Stimulated activated CD8-positive, alpha-beta memory T cell treated with anti-CD3 and anti-CD28 coated beads, Interleukin-15, amount 100 ng/mL, for 4 hours (primary cell): ENCODE measurements at places on chromosomes 3 and 15.

DNA sequence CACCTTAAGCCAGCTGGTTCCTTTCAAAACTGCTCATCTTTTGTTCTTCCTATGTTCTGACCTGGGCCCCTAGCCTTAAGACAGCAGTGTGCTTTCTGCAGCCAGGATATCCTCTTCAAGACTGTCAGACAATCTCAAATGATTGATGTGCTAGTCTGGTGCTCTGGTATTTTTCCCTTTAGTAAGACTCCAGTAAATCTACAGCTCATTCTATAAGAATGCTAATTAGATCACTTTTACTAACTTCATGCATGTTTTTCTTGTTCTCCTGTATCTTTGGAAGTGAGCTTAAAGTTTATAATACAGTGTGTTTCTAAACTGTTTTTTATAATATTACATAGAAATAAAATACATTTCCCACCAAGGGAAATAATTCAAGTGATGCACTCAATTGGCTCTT lies 220.9 kb upstream of the NANOGP8 start:
- no peak for DNase-seq

DNA sequence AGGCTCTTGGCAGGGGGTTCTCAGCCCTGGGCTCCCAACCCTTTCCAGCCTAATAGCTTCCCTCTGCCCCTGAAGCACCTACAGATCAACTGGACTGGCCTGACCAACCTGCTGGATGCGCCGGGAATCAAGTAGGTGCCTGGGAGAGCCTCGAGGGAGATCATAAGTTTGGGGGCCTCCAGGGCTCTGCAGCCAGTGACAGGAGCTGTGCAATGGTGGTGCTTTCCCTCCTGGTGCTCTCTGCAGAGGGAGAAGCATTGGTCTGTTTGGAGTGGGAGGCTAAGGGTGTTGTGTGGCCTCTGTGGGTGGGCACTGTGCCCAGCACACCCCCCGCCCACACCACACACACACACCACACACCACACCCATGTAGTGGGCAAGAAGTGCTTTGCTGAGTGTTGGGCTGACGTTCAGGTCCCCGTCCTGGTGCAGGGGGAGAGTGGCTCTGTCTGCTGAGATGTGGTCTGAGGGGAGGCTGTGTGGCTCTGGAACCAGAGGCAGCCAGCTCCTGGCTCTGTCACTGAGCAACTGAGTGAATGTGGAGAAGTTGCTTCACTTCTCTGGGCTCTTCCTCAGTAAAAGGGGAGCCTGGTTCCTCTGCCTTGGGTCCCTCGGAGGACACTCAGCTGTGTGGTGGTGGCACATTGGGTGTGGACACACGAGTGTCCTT lies 26.3 kb downstream of the ESYT3 start:
- no peak for DNase-seq

- DNase-seq = no peak
These were observed 46.9 kb downstream of the RLBP1 start for GRCh38 chr15:89174476-89174875.

DNA sequence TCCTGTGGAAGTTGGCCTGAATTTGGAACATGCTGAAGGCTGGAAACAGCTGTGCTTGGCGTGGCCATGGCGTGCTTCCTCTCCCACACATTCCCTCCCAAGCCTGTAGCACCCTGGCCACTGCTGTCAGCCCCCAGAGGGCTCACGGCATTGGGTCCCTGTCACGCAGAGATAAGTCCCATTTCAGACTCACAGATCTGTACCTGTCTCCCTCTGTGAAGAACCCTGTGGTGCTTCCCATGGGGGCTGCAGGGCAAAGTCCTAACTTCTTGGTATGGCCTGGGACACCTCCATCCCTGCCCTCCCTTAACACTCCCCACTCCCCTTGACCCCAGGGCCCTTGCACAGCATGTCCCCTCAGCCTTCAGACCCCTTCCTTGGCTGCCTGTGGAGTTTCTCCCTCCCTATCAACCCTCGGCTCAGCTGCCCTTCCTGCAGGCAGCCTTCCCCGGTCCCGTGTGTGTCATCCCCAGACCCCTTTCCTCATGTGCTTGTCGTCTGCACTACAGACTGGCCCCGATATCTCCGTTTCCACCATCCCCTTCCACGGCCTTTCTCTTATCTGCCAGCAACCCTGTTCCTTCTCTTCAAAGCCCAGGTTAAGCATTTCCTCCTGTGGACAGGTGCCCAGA lies 28.6 kb downstream of the ABTB1 start:
- DNase-seq = no peak

GRCh38 chr3:67489816-67490215 lies 164.6 kb downstream of the SUCLG2 start:
- DNase-seq = no peak

GRCh38 chr3:179450261-179450701 lies 989 bp downstream of the GNB4 start:
- no peak for DNase-seq

DNA sequence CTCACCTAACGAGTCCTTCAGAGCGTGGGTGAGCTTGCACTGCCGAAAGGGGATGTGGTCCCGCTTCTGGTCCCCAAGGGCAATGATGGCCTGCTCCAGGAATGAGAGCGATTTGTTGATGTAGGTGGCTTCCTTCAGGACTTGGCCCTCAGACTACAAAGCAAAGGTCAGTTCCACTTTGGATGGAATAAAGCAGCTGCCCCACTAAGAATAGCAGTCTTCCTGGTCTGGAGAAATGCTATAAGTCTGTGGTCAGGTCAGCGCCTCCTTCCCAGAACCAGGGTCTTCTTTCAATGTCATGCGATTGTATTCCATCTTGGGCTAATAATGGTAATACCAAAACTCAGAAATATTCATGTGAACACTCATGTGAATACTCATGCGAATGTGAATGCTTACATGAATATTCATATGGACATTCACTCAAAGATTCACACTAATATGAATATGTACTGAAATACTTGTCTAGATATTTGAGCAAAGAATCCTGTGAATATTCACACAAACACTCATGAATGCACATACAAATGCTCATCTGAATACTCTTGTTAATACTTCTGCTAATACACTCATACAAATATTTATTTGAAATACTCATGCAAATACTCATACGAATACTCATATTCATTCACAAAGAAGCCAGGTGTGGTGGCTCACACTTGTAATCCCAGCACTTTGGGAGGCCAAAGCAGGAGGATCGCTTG lies 16.7 kb downstream of the KIF9 start:
- no peak for DNase-seq
